Stimulated activated naive CD8-positive, alpha-beta T cell treated with anti-CD3 and anti-CD28 coated beads, Interleukin-15, Interleukin-2, amounts not matched to agents 100 U/mL and 50 U/mL, for 24 hours (primary cell): ENCODE measurements at places on chromosomes 11 and 22.
A peak's percentile ranks its signal among the peaks of the same experiment; 100 is the strongest.

GRCh38 chr11:13256216-13256615 lies 21.4 kb upstream of the BMAL1 start:
- no peak for DNase-seq

DNA sequence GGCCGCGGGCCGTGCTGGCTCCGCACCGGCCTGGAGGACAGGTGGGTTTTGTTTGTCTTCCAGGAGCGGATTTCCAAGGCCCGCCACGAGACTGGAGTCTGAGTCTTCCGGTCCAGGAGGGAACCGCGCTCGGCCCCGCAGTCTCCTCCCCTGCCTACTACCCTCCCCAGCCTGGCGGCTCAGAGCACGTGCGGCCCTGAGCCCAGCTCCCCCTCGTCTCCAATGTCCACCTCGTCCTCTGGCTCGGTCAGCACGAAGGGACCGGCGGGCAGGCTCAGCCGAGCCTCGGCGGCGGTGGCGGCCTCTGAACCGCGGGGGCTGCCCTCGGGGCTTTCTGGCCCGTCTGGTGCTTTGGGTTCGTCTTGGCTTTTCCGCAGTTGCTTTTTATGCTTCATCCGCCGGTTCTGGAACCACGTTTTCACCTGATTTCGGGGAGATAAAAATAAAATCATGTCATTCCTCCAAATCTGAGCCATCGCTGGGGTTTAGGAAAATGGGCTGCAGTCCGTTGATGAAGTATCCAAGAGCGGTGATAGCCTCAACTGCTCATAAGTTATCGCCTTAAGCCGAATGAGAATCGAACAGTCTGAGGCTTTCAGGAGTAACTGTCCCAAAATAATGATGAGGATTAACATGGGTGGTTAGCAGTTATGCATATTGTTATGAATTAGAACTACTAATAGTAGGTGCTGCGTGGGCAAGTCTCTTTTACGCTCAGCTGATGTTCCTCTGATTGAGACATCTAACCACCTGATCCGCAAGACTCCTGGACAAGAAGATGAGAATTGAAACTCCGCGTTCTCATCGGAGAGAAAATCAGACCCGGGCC lies 4.0 kb downstream of the BSX start:
- no peak for DNase-seq

DNA sequence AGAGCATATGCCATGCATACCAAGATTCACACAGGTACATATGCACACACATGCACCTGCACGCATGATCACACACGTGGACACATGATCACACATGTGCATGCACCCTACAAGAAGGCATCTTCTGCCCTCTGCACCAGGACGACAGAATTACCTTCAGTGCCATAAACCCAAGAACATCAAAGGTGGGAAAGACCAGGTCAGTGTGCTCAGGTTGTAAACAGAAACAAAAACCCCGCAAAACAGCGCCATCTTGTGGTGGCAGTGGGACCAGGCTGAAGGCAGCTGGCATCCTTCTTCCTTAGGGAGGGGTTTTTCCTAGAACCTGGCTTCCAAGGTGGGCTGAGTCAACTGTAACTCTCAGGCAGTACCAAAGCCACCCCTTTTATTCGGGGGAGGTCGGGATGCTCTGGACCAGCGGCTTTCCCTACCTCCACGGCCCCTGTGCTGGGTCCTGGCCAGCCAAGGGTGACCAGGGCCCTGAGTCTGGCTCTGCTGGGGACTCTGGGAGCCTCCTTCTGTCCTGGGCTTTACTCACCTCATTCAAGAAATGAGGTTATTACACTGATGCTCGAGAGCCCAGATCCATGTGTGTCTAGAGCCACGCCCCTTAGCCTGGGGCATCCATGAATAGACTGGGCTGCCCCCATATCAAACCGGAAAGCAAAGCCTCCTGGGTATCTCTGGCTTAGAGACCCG lies 69.4 kb upstream of the FGF3 start:
- DNase-seq = peak; percentile 77

DNA sequence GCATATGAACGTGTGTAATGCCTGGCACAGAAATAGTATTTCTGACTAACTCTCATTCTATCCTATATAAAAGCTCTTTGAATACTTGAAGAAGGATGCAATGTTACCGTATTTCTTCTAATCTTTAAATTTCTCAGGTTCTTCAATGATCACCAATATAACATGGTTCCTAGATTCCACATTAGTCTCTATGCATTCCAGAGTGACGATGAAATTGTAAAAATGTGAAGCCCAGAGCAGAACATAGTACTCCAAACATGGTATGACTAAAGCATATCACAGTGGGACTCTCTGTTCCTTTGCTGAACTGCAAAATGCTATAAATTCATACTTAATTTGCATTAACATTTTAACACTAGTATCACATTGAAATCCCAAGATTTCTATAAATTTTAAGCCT lies 877.6 kb upstream of the CHORDC1 start:
- no peak for DNase-seq

- DNase-seq = peak; percentile 72
Observed at GRCh38 chr11:44621140-44621681, 55.7 kb downstream of the CD82 start.
